ENCODE measurements at places on chromosomes 7 and 10. TPM values are rescaled to one million over a fixed set of nuclear protein-coding genes. Genes with fewer than 3 reads are reported as not detected.

Gene CADPS2
- total RNA-seq, result 20.6 TPM

Gene TNS3
- 108 TPM for total RNA-seq

Gene ZNF398
- total RNA-seq, result 6.3 TPM

Gene NHLRC2
- 18.5 TPM for total RNA-seq

Gene DDX21
- 34.4 TPM for total RNA-seq

Gene SPOCK2
- total RNA-seq, result 0.84 TPM

Gene PNLIPRP2
- 455 TPM for total RNA-seq

Gene FAM25C
- total RNA-seq, result not detected
